ENCODE measurements at places on chromosomes 1 and 21.

- DNase-seq = no peak
These were observed 162.8 kb downstream of the PRDM16 start for GRCh38 chr1:3231826-3232225.

DNA sequence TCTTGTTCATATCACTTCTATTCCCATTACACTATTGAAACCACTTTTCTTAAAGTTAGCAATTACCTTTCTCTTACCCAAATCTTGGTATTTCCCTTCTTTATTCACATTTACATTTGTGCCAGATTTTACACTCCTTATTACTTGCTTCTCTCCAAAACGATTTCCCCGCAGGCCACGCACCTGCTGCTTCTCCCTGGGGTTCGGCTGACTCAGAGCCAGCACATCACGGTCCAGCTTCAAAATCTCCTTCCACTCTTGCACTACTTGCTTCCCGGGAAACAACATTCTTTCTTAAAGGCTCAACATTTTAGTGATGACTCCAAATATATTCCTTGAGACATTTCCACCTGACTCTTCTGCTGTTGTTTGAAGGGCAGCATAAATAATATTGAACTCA lies 20.7 kb downstream of the LHX9 start:
- DNase-seq = no peak

DNA sequence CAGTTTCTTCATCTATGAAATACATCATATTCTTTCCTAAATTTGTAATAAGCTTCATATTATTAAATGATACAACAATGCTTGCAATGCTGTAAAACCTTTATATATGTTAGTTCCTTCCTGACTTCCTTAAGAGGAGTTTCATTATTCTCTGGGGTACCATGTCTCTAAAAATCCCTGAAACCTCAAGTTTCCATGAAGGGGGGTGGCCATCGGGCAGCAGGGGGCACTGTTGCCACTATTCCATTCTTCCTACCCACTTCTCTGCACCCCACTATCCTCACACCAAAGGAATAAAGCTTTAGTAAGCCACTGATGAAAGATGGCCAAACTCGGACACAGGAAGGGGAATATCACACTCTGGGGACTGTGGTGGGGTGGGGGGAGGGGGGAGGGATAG lies 9.0 kb upstream of the DMRTB1 start:
- no peak for DNase-seq

DNA sequence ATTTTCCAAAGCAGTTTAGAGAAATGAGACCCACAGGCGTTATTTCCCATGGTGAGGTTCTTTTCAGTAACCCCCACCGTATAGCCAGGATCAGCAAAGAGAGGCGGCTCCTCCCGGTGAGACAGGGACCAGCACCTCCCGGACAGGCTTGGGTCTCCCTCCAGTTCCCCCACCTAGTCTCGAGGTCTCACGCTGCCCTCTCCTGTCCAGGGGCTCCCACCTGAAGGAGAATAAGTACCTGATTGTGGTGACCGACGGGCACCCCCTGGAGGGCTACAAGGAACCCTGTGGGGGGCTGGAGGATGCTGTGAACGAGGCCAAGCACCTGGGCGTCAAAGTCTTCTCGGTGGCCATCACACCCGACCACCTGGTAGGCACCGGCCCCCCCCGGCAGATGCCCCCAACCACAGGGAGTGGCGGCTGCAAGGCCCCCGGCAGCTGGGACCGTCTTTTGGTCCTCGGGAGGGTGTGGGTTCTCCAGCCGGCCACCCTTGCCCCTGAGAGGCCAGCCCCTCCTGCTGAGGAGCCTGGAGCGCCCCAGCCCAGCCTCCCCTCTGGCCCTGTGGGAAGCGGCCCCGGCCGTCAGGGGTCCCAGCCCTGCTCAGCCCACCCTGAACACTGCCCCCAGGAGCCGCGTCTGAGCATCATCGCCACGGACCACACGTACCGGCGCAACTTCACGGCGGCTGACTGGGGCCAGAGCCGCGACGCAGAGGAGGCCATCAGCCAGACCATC lies 4.9 kb downstream of the COL6A1 start:
- DNase-seq = no peak

Data from AG04449 (cell line).